ENCODE measurements at places on chromosomes 3 and 15.

- no peak for DNase-seq
Observed at GRCh38 chr3:28844298-28845005, 436.4 kb upstream of the RBMS3 start.

GRCh38 chr15:70480196-70480856, 283.0 kb downstream of the UACA start:
- DNase-seq = peak; percentile 47

GRCh38 chr3:48607519-48607918, 1.9 kb downstream of the UQCRC1 start:
- no peak for DNase-seq

DNA sequence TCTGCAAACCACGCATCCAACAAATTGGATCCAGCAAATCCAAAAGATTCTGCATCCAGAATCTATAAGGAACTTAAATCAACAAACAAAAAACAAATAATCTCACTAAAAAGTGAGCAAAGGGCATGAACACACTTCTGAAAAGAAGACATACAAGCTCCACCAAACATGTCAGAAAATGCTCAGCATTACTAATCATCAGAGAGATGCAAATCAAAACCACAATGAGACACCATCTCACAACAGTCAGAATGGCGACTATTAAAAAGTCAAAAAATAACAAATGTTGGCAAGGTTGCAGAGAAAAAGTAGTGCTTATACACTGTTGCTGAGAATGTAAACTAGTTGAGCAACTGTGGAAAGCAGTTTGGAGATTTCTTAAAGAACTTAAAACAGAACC, 21.6 kb upstream of the SLC25A36 start:
- DNase-seq = no peak

- DNase-seq = no peak
Observed at GRCh38 chr3:14431452-14431916, 29.1 kb downstream of the SLC6A6 start.

DNA sequence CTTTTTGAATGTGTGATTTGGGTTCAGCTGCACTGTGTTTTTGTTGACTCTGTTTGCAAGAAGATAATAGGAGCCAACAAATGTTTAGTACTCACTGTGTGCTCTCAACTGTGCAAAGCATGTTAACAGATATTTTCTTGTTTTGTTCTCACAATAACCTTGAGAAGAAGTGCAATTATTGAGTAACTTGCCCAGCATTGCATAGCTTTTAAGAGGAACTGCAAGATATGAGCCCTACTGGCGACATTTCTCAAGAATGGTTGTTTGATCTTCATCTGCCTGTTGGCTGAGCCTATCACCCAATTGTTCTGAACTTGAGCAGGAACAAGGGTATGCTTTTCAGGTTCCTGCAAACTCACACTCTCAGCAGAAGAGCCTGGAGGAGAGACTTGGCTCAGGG, 43.4 kb upstream of the AGBL1 start:
- no peak for DNase-seq

DNA sequence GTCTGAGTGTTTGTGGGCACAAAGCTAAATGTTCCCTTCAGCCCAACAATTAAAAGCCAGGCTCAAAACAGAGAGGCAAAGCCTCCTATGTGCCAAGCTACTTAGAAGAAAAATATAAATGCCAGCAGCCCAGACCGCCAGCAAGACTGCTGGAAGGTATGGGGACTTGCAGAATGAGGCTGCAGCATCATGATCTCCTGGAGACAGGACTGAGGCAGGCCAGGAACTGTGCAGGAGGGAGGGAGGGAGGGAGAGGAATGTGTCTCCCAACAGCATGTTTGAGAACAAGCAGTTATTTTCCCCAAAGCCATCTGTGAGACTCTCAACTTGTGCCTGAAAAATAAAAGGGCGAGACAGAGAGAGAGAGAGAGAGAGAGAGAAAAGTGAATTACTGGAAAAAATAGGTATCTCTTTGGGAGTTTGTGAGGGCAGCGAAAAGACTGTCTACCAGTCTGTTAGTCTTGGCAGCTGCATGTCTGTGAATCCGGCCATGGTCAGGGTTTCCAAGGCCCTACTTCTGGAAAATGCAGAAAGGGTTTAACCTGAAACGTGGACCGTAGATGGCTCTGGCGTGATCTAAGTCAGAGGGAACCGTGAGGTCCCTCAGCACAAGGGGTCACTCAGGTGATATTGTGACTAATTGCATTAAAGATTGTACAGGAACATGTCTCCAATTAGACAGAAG, 139.7 kb upstream of the COL8A1 start:
- DNase-seq = no peak
